ENCODE measurements at places on chromosomes 6 and 20.

DNA sequence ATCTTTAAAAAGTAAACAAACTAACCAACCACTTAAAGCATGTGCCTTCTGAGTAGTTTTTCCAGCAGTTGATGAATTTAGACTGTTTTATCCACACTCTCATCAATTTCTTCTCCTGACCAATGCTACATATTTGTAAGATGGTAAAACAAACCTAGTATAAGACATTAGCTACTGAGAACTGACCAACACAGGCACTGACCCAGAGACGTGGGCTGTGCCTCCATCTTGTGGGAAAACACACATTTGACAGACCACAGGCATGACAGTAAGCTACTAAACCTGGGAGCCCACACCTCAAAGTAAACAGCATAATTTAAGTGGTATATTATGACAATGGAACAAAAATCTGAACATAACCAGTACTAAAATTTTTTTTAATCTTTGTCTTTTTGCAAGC, 121.4 kb upstream of the NRSN1 start:
- no peak for DNase-seq

GRCh38 chr6:89547281-89547680, 91.3 kb downstream of the LYRM2 start:
- no peak for DNase-seq

DNA sequence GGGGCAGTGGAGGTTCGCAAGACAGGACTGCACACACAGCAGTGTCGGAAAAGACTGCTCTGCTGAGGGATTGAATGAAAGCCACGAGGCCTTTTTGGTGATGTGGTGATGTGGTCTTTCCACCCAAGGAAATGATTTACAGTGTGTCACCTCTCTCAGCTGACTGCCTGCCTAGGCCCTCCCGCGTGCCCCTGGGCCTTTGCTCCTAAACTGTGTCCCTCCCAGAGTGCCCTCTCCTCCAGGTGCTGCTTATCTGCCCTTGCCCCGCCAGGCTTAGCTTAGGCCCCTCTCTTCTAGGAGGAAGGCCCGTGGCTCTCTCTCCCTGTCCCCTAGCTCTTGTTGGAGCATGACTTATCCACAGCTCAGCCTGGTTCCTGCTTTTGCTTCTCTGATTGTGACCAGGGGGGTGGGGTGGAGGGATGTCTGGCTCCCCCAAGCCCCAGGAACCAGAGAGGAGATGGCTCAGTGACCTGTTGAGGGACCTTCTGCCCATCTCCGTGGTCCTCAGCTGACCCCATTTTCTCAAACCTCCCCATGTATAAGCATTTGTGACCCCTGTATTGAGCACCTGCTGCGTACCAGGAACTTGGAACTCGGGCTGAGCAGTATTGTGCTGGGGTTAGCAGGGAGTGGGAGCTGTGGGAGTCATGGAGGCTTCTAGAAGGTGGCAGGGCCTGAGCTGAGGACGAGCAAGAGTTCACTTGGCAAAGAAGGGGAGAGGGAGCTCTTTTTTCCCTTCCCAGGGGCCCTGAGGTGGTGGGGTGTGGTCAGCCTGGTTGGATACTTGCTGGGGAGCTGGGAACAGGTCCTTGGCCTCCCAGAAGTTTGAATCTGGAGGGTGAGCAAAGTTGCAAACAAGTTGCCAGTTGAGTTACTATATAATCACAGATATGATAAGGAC, 2.2 kb downstream of the SRC start:
- no peak for DNase-seq

DNA sequence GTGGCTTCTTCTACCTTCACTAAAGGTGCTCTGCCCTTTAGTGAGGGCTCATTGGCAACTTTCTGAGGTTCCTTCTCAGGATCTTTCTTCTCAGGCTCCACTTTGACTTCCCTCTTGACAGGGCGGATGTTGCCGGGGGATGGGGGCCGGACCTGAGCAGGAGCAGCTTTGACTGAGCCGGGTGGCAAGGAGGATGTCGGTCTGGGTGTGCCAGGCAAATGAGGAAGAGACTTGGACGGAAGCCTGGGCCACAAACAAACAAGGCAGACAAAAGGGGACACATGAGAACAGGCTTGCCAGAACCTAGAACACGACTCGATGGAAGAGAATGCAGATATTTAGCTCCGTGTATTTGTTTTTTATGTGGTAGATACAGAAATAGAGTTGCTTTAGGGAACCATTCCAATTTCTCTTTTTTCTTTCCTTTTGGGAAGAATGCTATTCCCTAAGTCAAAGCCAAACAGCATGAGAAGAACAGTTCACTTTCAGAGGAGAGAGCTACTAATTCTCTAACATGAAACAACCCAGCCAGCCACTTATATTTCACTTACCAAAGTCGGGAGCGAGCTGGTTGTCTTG, 76.2 kb upstream of the BCLAF1 start:
- DNase-seq: peak; percentile 2

DNA sequence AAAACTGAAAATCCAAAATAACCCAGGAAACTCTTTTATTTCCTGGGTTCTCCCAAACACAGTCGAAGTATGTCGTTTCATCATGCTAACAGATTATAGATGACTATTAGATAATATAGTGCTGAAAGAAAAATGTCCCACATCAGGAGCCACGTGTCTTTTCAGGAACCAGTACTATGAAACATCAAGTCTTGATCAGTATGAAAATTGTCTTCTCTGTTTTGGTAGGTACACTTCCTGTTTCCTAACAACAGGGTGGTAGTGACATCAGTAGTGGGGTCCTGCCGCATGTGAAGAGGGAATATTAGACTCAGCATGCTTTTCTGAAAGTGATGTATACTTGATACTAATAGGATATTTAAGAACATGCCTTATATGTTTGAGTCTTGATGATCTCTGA, 136.7 kb downstream of the HIVEP1 start:
- no peak for DNase-seq

GRCh38 chr6:142683714-142684141, 261.2 kb downstream of the HIVEP2 start:
- DNase-seq: no peak

GRCh38 chr6:118649918-118650581, 1.3 kb downstream of the CEP85L start:
- DNase-seq: no peak

GRCh38 chr6:136284909-136285308, 4.7 kb downstream of the BCLAF1 start:
- peak; percentile 29 for DNase-seq

DNA sequence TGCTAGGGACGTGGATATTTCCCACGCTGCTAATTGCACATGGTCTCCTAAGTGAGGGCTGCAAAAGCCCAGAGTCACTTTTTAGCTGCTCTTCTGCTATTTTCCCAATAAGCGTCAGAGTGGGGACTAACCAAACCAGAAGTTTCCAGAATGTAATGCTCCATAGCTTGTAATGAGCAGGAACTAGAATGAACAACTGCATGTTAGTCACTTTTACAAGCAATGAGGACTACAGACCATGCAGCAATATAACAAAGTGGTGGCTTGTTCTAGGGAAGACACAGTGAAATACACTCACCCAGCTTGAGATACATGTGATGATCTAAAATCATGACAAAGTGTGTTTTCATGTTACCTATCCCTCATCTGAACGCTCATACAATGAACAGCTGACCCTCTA, 314.1 kb upstream of the SGK1 start:
- no peak for DNase-seq
